Mesenteric fat pad (tissue), 1 donor: ENCODE measurements at places on chromosomes 16 and 17. TPM values are rescaled to one million over a fixed set of nuclear protein-coding genes. Genes with fewer than 3 reads are reported as not detected.
A peak's percentile ranks its signal among the peaks of the same experiment; 100 is the strongest.

NARF gene
- 57.3 TPM for total RNA-seq

TBC1D3B gene
- total RNA-seq, result 3.3 TPM

IKZF3 gene
- total RNA-seq, result 1.3 TPM

NUTF2 gene
- 87.6 TPM for total RNA-seq

TSC2 gene
- total RNA-seq, result 88.3 TPM

P2RX1 gene
- total RNA-seq, result 2.3 TPM

TEKT5 gene
- total RNA-seq, result not detected

CCT6B gene
- 2.0 TPM for total RNA-seq

CHD9NB gene
- 0.48 TPM for total RNA-seq

MYCBPAP gene
- total RNA-seq, result 0.61 TPM

FMNL1 gene
- total RNA-seq, result 51.2 TPM

- no peak for DNase-seq
Measured at GRCh38 chr16:85345129-85345639, 232.9 kb upstream of the CIBAR2 start.

GRCh38 chr17:44688200-44688599 lies 1.4 kb downstream of the CCDC43 start:
- DNase-seq, result no peak

DNA sequence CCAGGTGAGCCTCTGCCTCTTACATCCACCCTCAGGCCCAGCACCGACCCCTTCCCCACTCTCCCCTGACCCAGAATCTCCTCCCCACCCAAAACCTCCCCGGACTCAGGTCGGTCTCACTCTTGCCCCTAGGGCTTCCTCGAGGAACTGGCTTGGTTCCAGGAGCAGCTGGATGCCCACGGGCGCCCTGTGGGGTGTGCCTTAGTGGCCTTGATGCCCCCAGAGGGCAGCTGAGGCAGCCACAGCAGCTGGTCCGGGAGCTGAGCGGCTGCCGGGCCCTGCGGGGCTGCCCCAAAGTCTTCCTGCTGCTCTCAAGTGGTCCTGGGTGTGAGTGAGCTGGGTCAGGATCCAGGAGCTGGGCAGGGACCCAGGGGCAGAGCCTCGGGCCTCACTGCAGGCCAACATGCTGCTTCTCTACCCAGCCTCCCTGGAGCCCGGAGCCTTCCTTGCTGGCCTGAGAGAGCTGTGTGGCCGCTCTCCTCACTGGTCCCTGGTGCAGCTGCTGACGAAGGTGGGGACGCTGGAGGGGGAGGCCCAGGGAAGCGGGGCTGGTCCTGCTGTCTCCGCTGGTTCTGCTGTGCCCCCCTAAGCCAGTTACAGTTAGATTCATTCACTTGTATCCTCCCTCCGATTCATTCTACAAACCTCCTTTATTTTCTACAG lies 9.6 kb downstream of the ZNF213 start:
- DNase-seq, result no peak

- no peak for DNase-seq
Measured at GRCh38 chr17:32206861-32207260, 58.8 kb upstream of the RHBDL3 start.

DNA sequence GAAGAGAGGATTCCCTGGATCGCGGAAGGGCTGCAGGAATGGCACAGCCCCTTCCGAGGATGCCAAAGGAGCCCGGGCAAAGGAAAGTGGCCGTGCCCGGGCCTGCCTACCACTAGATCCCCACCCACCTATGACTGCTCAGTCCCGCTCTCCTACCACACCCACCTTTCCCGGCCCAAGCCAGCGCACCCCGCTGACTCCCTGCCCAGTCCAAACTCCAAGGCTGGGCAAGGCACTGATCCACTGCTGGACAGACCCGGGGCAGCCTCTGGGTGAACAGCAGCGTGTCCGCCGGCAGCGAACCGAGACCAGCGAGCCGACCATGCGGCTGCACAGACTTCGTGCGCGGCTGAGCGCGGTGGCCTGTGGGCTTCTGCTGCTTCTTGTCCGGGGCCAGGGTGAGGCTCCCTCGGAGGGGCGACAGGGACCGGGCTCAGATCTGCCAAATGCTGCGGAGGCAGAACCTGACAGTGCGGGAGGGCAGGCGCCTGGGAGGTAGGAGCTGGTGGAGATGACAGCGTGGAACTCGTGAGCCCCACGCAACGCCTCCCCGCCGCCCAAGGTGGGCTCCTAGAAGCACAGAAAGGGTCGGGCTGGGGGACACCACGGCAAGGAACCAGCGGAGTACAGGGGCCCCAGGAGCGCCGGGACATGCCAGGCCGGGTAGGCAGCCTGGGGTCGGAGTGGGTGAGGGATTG lies at the start of gene CES2:
CES2 (plus strand) TSS at position 203 of the 698 bp plus-strand sequence; CDS start at position 323, 120 bp downstream.
- no peak for DNase-seq

GRCh38 chr17:41811549-41812380 lies at the start of gene P3H4:
TSS of gene P3H4 (minus strand) at chr17:41811949. CDS start at chr17:41811915, 34 bp downstream.
- no peak for DNase-seq

GRCh38 chr17:17155568-17155967 lies 50.6 kb downstream of the PLD6 start:
- no peak for DNase-seq

DNA sequence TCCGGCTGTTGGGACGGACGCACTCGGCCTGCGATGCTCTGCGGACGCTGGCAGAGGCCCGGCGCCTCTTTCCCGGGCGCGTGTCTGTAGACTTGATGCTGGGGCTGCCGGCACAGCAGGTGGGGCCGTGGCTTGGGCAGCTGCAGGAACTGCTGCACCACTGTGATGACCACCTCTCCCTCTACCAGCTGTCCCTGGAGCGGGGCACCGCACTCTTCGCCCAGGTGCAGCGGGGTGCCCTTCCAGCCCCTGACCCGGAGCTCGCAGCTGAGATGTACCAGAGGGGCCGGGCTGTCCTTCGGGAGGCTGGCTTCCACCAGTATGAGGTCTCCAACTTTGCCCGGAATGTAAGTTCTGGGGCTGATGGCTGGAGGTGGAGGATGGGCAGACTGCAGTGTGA lies 3.5 kb downstream of the RSAD1 start:
- no peak for DNase-seq

DNA sequence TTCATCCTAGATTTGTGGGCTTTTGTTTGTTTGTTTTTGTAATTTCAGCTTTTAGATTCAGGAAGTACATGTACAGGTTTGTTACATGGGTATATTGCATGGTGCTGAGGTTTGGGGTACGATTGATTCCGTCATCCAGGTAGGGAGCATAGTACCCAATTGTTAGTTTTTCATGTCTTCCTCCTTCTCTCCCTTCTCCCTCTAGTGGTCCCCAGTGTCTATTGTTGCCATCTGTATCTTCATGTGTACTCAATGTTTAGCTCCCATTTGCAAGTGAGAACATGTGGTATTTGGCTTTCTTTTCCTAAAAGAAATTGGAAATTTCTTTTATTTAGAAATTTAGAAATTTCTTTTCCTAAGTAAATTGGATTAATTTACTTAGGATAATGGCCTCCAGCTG lies 37.1 kb upstream of the BCAS3 start:
- DNase-seq, result no peak

- DNase-seq, result no peak
Measured at GRCh38 chr17:2064980-2065785, 10.3 kb downstream of the HIC1 start.

- DNase-seq, result no peak
Measured at GRCh38 chr16:26816885-26817571, 249.7 kb upstream of the C16orf82 start.

GRCh38 chr17:11589716-11590115 lies 8.6 kb upstream of the DNAH9 start:
- DNase-seq, result no peak

DNA sequence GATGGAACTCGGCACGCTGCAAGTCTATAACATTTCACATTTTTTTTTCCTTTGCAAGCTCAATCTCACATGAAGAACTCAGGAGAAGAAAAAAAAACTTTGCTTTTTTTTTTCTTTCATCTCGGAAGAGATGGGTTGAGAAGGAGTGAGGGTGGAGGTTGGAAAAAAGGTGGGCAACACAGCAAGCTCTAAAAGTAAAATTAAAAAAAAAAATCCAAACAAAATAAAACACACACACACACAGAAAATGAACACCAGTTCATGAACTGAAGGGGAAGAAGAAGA lies 2.5 kb downstream of the MAF start:
- DNase-seq, result no peak

DNA sequence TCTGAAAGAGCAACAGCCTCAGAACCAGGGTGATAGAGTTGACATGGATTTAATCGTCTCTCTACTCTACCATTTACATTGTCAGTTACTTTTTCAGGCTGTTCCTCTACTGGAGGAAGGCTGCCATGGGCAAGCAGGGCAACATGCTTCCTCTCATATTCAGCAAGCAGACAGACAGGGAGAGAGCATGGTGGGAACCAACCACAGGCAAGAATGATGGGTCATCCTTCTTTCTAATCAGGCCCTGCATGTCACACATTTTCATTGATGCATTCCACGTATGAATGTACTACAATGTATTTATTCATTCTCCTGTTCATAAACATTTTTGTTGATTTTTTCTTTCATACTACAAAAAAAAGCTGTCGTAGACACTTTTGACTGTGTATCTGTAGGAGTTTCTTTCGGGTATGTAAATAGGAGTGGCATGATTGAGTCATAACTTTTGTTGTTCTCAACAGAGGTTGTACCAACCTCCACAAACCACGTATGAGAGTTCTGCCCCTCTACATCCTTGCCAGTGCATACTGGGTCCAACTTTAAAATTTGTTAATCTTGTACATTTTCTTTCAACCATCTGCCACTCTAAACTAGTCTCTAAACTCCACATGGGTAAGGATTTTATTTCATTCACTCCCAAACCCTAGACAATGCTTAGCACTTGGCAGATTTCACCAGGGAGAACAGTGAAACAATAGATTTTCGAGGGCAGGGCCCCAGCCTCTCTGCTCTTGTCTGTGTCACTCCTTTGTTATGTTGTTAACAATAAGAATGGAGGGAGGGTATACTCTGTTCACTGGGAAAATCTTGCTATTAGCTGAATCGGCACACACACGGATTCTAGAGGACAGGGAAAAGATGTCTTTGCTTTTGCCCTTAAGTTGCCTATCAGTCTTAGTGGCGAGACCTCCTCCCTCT lies 58.7 kb downstream of the CMC2 start:
- no peak for DNase-seq

DNA sequence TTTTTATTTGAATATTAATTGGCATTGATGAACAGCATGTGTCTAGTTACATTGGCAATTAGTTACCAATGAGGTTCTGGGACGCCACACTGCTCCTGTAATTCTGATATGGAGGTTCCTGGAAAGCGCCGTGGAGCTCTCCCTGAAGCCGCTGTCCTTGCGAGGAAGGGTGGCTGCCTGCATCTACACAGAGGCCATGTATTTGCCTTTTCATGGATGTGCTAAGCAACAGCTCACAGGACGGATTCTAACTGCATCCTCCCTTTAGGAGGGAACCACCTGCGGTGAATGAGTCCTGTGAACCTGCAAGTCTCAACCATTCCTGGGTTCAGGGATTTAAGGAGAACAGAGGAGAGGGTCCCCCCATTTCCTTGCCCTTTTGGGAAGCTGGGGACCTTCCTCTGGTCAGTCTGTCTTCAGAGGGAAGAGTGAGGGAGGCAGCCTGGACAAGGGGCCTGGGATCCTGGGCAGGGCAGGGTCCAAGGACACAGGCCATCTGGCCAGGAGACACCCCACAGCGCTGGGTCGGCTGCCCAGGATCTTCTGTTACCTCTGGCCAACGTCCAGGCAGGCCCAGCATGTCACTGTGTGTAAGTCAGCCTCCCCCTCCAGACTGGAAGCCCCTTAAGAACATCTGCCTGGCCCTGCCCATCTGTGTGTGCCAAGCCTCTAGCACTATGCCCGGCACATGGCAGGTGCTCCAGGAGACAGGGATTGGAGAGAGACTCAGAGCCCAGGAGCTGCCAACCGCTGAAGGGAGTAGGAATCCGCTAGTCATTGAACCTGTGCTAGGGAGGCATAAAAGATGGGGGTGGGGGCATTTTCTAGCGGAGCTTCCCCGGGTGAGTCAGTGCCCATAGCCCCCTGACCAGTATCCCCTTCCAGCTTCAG lies 314.1 kb upstream of the TNRC6C start:
- peak; percentile 72 for DNase-seq

DNA sequence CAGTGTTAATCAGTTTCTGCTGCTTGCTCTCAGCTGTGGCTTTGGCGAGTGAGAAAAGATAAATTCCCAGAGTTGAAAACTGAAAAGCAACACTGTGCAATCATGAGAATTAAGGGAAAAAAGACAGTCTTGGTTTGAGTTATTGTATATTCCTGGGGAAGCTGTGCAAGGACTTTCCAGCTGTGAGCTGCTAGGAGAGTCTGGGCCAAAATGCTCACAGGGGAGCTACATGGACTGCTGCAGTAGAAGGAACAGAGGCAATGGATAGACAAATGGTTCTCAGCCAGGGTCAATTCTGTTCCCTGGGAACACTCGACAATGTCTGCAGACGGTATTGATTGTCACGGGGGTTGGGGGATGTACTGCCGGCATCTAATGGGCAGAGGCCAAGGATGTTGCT lies 102.0 kb upstream of the ADAMTS18 start:
- DNase-seq, result no peak

DNA sequence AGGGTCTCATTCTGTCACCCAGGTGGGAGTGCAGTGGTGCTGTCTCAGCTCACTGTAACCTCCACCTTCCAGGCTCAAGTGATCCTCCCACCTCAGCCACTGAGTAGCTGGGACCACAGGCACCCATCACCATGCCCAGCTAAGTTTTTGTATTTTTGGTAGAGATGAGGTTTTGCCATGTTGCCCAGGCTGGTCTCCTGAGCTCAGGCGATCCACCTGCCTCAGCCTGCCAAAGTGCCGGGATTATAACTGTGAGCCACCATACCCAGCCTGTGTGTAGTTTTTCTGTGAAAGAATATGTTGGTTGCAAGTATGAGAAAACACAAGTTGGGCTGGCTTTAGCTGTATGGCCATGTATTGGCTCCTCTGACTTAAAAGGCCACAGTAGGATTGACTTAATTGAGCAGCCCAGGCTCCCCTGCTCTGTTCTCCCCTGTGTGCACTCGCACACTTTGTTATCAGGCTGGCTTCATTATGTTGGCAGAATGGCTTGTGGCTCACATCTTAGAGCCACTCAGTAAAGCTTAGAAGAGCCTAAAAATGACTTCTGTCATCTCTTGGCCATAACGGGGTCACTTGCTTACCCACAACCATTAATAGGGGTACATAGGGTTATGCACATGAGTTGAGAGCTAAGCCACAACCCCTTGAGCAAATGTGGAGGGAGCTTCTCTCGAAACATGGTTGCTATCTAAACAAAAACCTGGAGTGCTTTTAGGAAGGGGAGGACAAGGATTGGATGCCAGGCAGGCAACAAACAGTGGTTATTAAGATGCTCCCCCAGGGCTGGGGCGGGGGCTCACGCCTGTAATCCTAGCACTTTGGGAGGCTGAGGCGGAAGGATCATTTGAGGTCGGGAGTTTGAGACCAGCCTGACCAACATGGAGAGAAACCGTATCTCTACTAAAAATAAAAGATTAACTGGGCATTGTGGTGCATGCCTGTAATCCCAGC lies 6.1 kb downstream of the HAPSTR1 start:
- no peak for DNase-seq

DNA sequence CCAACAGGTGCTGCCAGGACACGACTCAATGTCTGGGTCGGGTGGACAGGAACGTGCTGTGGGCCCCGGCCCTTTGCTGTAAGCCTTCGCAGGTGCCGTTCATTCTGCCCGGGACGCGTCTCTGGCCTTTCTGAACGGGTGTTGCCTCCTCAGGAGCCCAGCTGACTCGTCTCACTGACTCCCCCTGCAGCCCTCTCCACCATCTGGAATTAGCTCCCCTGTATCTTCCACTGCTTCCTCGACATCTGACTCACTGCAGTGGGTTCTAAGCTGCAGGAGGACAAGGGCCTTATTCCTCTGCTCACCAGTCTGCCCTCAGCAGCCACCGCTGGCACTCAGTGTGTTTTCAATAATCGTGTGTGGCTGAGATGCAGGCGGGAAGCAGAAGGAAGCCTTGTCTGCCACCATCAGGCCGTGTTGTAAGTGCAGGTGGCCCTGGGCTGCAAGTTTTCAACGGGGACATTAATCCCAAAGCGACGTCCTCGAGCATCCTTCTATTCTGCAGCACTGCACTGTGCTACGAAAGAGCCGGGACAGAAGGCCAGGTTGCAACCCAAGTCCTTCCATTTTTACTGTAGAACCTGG lies 256.2 kb downstream of the FOXL1 start:
- DNase-seq, result no peak
